NCI-H187 (cell line): ENCODE measurements at places on chromosomes 16 and 17.

- DNase-seq = no peak
These were observed 47.5 kb downstream of the N4BP1 start for GRCh38 chr16:48562475-48562874.

DNA sequence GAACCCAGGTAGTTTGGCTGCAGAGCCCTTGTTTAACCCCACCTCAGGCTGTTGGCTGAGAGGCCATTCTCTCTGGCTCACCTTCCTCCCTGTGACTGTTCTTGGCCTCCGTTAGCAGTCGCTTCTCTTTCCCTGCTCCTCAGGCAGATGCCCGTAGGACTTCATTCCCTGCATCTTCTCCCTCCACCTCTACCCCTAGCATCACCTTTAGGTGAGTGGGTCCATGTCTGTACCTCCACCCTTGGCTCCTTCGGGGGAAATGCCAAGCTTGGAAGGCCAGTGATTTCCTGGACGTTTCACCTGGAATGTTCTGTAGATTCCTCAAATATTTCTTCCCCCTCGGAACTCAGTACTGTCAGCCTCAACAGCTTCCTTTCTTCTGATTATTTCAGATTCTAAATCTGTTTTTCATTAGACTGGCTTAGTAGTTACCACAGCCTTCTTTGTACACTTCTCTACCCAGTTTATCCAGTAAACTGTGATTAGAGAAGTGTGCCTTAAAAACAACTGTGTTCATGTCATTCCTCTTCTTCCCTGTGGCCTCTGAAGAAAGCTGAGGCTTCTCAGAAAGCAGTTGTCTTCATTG lies 227.9 kb downstream of the MSI2 start:
- no peak for DNase-seq

DNA sequence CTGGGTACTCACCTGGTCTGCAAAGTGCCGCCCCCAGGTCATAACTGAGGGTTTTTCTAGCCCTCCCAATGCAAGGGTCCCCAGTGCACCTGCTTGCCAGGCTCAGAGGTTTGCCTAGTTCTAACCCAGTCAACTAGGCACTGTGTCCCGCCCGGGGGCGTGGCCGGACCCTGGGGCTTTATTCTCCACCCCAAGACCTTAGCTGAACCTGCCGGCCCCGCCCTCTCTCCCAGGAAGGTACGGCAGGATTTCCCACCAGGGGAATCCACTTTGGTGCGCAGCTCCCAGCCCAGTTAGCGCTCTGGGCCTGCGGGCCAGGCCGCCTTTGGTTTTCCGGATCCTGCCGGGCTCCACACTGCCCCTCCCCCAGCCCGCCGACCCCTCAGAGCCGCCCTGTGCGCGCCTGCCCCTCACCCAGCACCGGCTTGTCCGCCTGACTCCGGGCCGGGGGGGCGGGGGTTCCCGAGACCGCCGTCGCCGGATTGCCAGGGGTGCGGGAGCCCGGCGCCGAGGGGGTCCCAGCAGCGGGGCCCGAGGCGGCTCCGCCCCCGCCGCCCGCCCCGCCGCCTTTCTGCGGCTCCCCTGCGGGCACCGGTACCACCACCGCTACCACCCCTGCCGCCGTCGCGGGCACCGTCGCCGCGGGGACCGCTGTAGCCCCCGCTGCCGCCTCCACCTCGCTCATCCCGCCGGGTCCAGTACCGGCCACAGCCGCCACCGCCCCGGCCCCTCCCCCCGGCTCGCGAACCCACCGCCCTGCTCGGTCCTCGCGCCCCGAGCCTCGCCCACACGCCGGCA lies 424 bp downstream of the YBX2 start:
- peak; percentile 5 for DNase-seq

DNA sequence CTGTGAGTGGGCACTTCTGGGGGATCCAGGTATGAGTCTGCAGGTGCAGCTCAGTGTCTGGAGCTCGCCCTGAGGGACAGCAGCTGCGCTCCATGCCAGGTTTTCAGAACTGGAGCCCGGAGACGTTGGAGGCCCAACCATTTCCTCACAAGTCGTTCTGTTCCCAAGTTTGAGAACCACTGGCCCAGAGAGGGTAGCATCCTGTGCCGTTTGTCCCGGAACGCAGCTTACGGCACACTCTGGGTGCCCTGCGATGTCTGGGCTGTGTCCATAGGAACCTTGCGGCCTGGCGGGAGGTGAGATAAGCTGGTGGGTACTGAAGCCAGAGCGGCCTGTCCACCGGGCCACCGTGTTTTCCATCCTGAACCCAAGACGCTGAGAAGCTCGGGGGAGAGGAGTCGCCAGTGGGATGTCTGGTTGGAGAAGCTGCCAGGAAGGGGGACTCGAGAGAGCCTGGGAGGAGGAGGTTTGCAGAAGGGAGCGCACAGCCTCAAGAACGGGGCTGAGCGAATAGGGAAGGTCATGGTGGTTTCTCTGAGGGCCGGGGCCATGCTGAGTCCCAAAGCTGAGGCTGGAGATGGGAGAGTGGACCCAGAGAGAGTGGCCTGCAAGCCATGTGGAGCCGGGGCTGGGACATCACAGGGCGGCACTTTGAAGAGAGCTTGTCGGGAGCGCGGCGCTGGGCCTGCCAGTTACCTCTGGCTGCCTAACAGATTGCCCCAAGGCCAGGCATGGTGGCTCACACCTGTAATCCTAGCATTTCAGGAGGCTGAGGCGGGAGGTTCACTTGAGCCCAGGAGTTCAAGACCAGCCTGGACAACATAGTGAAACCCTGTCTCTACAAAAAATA lies 211.0 kb upstream of the GSE1 start:
- DNase-seq = no peak

- DNase-seq = no peak
These were observed 329.4 kb upstream of the CCL2 start for GRCh38 chr17:33925649-33926048.

GRCh38 chr17:33389504-33390135 lies 96.5 kb upstream of the ASIC2 start:
- DNase-seq = no peak

DNA sequence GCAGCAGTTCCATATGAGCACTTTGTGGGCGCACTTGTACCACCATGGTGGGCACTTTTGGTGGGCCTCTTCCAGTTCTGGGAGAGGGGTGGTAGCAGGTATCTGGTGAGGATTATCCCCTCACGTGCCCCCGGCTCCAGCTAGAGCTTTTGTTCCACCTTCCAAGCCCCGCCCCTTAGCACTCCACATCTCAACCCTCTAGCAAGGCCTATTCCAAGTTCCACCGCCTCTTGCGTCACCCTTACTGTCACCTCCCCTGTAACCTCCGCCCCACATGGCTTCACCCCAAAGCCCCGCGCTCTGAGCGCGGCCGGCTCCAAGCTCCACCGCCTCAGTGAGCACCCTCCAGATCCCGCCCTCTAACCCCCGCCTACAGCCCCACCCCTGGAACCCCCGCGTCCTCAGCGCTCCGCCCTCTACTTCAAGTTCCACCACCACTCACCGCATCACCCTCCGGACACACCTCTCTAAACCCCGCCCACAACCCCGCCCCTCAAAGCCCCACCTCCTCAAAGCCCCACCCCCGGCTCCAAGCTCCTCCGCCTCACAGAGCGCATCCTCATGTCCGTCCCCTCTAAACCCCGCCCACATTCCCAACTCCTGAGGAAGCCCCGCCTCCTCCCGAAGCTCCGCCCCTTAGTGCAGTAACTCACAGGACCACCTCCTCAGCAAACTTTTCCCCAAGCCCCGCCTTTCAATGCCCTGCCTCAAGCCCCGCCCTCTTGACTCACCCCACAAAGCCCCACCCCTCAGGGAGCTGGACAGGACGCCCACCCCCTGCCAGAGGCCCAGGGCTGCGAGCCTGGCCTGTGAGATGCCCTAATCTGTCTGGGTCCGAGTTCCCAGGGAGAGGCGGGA lies 11.1 kb downstream of the SCN4A start:
- DNase-seq = no peak

- DNase-seq = no peak
These were observed 5.9 kb upstream of the CDIP1 start for GRCh38 chr16:4544473-4544872.

DNA sequence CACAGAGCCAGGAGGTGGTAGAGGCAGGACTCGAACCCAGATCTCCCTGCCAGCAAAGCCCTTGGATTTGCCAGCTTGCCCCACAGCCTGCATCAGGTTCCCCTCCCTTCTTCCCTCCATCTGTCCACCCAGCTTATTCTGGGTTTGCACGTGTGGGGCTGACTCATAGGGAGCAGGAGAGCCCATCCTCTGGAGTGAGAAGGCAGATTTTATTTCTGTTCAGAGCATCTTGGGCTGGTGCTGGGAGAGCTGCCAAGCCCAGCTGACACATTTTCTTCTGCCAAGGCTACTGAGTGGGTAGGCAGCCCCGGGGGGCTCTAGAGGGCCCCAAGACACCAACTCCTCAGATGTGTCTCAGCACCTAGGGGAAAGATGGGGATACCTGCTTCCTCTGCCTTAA lies 106.3 kb upstream of the CRHR1 start:
- no peak for DNase-seq

GRCh38 chr17:82524540-82524939 lies 5.0 kb downstream of the FOXK2 start:
- no peak for DNase-seq

DNA sequence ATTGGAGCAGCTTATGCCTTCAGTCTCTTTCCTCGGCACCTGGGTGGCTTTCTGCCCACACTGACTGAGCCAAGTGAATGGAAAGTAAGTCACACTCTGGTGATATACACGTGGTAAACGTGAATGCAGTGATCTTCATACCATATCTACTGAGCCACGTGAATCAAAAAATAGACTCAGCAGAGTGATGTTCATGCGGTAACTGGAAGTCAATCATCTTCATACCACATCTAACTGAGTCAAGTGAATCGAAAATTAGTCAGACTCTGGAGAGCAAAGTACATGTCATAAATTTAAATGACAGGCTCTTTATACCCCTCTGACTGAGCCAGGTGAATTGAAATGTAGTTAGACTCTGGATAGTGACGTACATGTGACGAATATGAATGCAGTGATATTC lies 47.1 kb upstream of the ARL4D start:
- DNase-seq = no peak

- no peak for DNase-seq
These were observed 20.6 kb downstream of the RPH3AL start for GRCh38 chr17:332023-332422.

- DNase-seq = no peak
These were observed 563 bp downstream of the ZNF771 start for GRCh38 chr16:30407804-30408534.

- DNase-seq = no peak
These were observed 2.5 kb downstream of the MAPK3 start for GRCh38 chr16:30120340-30121105.

- no peak for DNase-seq
These were observed 706.5 kb downstream of the KCNJ2 start for GRCh38 chr17:70875729-70876310.

DNA sequence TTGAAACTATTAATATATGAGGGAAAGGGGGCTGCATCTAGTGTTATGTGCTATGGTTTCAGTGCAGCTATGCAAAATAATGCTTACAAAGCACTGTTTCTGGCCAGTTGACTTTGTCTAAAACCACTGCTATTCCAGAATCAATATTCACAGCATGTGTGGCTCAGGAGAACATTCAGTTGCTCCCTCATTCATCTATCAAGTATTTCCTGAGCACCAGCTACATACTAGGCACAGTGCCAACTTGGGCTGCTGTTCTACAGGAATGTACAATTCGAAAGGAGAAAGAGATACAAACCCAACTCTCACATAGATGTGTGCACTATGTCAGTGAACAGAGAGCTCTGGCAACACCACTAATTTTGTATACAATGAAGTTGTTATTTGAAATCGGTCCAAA lies 183.0 kb downstream of the PHKB start:
- no peak for DNase-seq

GRCh38 chr17:76005263-76006149 lies 4.9 kb downstream of the CDK3 start:
- DNase-seq = peak; percentile 12

GRCh38 chr17:53472586-53472985 lies 350.1 kb upstream of the KIF2B start:
- DNase-seq = no peak

DNA sequence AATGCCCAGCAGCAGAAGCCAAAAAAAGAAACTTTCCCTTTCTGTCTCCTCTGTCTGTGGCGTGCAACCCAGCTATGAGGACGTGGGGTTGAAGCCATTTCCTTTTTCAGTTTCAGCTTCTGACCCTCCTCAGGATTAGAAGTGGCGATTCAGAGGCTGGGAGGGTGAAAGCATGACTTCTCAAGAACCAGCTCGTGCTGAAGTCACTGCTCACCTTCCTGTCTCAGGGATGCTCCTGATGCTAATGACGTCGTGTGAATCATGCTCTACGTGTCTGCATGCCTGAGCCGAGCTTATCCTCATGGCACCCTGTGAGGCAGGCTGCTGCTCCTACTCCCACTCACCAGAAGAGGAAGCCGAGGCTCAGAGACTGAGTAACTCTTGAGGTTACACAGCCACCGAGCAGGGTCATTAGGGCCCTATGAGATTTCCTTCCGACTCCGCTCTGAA lies 5.7 kb upstream of the LPO start:
- no peak for DNase-seq

DNA sequence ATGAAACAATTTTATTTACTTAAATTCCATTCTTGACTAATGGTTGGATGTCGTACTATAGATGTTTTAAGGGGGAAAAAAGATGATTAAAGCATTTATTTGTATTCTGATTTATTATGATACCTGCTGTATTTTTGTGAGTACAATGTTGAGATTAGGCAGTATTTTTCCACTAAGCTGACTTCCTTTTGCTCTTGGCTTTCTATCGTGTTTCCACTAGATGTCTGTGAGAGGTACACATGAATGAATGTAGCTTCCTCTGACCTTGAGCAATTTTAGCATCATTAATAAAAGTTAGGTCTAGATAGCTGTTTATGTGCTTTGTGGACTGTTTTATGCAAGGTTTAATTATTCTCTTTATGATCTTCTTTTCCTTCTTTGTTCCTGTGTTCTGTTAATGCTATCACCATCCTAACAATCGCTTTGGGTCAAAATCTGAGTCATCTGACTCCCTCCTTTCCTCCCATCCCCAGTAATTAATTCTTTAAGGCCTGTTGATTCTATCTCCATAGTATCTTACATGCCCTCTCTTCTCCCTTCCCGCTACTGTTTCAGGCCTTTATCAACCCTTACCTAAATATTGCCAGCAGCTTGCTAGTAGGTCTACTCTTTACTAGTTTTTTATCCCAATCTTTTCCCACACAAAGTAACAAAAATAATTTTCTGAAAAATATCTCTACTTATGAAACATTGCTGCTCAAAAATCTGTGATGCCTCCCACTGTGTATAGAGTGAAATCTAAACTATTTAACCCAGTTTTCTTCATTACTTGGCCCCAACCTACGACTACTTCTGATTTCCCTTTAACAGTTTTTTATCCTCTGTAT lies 76.0 kb downstream of the VMP1 start:
- DNase-seq = no peak

GRCh38 chr16:49441366-49441780 lies 67.8 kb downstream of the C16orf78 start:
- DNase-seq = no peak

- DNase-seq = no peak
These were observed 10.0 kb downstream of the GPR179 start for GRCh38 chr17:38333635-38334295.

DNA sequence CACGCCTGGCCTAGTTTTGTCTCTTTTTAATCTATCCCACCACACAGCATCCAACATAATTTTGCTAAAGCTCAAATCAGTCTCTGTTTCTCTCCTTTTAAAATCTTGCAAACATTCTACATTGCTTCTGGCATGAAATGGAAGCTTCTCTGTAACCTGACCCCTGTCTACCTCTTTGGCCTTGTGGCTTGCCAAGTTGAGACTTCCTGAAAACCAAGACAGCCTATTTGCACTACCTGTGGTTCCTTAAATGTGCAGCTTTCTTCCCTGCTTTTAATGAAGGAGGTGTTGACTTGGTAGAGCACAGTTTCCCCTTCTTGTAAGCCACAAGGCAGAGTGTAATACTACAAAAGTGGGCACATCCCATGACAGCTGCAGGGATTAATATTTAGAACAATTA lies 6.0 kb upstream of the CCL3 start:
- no peak for DNase-seq

- DNase-seq = no peak
These were observed 9.2 kb downstream of the MMP15 start for GRCh38 chr16:58034774-58035173.
